Fibroblast of skin of right quadriceps (primary cell): ENCODE measurements at places on chromosomes 7 and 10.

DNA sequence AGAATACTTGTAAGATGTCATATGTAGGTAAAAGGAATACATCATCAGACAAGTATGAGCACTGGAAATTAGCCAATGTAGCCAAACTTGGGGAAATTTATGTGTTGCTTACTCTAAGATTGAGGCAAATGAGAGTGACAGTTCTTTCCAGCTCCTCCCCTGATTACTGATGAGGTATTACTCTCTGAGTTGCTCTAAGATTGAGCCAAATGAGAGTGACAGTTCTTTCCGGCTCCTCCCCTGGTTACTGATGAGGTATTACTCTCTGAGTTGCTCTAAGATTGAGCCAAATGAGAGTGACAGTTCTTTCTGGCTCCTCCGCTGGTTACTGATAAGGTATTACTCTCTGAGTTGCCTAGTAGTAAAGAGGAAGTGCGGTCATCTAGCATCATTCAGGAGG, 435.8 kb downstream of the NRG3 start:
- no peak for DNase-seq

GRCh38 chr7:84948634-84949033, 238.2 kb downstream of the SEMA3D start:
- peak; percentile 79 for DNase-seq

GRCh38 chr7:1397491-1398327, 61.6 kb downstream of the MICALL2 start:
- DNase-seq = peak; percentile 59

- DNase-seq = peak; percentile 41
Observed at GRCh38 chr7:108805808-108806397, 236.2 kb downstream of the DNAJB9 start.

DNA sequence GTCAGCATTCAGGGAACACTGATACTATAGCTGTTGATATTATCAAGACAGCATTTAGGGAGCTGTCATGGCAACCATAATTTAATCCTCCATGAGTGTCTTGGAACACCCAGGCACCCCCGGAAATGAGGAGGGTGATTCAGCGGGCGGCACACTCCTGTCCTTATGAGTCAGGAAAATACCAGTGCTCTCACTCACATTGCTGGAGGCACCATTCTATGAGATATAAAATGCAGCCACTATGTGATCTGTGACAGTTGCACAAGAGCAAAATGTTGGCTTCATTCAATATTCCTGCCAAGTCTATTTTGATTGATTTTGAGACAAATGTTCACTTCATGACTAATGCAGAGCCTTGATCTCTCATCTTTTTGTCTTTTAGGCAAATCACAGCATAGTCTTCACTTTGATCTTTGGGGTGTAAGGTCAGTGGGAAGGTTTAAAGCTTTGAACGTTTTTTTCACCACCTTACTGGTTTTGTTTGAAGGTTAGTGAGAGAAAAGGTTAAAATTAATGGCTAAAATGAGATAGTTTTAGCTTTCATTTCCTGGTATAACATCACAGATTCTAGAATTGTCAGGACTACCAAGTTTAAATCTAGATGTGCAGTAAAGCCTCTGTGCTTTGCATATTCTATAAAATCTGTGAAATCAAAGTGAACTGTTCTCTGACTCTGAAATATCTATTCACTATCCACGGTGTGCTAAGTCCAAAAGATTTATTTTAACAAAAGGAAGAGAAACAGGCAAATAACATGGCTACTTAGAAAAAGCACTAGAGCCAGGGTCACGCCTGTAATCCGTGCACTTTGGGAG, 12.4 kb upstream of the ARHGAP12 start:
- peak; percentile 97 for DNase-seq

DNA sequence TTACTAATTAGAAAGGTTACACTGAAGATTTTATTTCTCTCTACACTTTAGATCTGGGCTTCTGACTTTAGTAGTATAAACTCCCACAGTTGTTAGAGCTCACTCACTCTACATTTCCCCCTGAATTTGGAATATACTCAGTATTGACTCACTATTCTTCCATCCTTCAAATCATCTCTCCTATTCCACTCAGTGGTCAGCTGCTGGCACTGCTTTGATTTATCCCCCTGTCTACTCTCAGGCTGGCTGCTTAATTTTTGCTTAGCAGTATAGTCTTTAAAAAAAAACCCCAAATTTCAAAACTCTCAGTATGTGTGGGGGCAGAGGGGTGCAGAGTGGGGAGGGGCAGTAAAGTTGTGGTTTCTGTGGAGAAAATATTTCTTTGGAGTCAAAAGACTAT, 68.9 kb downstream of the CDK6 start:
- DNase-seq = peak; percentile 75

GRCh38 chr7:127017196-127017595, 235.5 kb downstream of the GRM8 start:
- no peak for DNase-seq

DNA sequence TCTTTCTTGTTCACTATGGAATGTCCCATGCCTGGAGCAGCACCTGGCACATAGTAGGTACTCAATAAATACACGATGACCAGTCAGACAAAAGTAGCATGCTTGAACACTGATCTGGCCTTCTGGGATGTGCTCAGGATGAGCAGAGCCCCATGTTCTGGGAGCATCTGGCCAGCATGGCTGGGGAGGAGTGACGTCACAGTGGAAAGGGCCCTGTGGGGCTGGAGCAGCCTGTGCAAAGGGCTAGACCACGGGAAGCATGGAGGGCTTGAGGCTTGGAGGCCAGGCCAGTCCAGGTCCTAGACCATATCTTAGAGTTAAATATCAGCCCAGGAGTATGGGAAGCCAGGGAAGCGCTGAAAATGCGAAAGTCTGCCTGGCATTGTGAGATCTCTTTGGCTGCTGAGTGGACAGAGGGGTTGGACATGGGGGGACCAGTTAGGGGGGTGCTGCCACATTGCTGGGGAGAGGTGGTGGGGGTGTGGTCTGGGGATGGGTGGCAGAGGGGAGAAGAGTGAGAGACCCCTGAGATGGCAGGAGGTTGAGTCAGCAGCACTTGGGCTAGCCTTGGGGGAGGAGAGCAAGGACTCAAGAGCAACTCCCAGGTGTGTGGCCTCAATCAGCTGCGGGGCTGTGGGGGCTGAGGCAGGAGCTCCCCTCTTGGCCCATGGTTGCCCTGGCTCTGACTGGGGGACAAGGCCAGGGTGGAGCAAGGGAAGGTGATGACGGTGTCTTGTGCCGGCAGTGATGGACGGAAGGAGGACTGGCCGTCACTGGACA, 34.9 kb downstream of the ZCCHC24 start:
- DNase-seq = no peak

DNA sequence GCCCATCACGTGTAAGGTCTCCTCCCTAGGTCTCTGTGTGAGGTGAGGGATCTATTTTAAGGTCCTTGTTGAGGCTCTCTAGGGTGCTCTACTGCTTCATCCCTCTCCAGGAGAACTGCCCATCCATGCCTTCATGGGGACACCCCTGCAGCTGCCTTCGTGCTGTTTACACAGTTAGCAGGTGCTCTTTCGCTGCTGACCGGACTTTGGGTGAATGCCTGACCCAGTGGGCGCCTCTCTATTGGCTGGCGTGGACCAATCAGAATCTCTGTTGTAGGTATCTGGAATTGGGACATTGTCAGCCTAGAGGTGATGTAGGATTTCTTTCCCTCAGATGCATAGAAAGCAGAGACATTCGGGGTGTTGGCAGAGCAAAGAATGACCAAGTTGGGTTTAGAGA, 38.7 kb upstream of the HMX3 start:
- DNase-seq = no peak

- no peak for DNase-seq
Observed at GRCh38 chr10:84270708-84271107, 25.9 kb downstream of the RGR start.

DNA sequence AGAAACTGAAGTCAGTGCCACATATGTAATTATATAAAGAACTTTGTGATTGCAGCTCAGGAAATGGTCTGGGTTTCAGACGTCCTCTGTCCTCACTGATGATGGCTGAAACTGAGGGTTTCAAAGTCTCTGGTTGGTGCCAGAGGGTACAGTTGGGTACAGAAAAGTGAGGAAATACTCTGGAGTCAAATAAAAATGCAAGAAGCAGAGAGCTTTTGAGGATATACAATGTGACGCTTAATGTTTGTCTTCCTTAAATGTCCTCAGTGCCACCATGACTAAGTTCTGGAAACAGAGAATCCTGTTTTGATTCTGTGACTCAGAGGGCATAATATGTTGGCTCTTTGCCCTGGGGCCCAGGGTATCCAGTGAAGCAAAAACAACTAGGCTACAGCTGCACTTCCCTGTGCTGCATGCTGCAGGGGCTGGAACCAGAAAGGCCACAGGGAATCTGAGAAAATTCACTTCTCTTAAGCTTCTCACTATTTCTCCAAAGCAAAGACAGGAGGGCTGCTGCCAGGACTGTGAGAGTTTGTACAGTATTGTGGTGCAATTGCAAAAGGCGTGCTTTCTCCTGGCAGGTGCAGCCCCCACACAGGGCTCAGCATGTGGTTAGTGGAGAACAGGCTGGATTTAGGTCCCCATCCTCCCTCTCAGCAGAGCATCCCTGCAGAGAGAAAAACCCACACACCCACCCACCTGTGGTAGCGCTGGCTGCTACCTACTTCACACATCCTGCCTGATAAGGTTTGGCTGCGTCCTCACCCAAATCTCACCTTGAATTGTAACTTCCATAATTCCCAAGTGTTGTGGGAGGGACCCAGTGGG, 169.5 kb upstream of the SVIL start:
- DNase-seq = peak; percentile 94

- peak; percentile 63 for DNase-seq
Observed at GRCh38 chr10:112314822-112315474, 31.7 kb downstream of the TECTB start.

DNA sequence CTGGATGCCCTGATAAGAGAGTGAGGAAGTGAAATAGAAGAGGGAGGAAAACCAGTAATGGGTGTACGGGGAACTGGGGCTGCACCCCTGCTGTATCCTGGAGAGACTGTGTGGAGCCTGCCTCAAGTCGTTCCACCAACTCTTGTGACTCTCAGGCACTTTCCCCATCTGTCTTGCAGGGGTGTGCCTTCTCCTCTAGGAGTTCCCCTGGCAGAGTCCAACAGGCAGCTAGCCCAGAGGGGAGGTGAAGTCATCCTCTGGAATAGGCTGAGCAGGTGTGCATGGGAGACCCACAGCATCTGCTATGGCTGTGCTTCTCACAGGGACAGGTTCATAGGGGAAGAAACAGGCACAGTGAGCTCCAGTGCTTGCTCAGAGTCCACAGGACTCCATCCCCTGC, 46.8 kb downstream of the WIPF3 start:
- DNase-seq = no peak

- no peak for DNase-seq
Observed at GRCh38 chr10:24414597-24414996, 205.7 kb downstream of the KIAA1217 start.

GRCh38 chr7:66331883-66332282, 126.7 kb downstream of the TPST1 start:
- DNase-seq = no peak

DNA sequence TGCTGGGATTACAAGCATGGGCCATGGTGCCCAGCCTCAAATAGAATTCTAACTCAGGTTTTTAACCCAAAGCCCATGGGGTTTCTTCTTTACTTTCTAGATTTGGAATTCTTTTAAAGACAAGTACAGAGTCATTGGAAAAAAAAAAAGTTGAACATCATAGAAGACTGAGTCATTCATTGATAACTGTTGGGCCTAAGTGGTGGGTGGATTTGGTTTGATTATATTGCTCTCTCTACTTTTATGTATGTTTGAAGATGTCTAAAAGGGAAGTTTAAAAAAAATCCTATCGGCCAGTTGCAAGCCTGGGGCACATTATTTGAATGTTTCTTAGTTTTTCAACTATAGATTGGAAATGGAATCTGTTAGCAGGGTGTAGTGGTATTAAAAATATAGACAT, 49.7 kb downstream of the INPP5F start:
- DNase-seq = no peak

DNA sequence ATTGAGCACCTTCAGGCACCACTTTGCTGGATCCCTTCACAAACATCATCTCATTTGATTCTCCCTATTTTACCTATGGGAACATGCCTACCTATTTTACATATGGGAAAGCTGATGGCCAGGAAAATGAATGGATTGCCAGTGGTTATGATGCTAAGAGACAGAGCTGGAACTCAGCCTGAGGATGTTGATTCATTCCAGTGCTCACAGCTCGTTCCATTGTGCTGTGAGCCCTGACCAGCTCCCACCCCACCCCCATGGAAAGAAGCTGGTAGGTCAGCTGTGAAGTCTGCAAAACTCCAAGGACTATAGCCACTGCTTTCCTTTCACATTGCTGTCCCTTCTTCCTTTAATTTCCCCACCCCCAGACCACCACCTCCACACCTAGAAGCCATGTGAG, 9.6 kb downstream of the UBTD1 start:
- peak; percentile 31 for DNase-seq

- peak; percentile 17 for DNase-seq
Observed at GRCh38 chr10:121734589-121735045, 136.4 kb upstream of the FGFR2 start.

DNA sequence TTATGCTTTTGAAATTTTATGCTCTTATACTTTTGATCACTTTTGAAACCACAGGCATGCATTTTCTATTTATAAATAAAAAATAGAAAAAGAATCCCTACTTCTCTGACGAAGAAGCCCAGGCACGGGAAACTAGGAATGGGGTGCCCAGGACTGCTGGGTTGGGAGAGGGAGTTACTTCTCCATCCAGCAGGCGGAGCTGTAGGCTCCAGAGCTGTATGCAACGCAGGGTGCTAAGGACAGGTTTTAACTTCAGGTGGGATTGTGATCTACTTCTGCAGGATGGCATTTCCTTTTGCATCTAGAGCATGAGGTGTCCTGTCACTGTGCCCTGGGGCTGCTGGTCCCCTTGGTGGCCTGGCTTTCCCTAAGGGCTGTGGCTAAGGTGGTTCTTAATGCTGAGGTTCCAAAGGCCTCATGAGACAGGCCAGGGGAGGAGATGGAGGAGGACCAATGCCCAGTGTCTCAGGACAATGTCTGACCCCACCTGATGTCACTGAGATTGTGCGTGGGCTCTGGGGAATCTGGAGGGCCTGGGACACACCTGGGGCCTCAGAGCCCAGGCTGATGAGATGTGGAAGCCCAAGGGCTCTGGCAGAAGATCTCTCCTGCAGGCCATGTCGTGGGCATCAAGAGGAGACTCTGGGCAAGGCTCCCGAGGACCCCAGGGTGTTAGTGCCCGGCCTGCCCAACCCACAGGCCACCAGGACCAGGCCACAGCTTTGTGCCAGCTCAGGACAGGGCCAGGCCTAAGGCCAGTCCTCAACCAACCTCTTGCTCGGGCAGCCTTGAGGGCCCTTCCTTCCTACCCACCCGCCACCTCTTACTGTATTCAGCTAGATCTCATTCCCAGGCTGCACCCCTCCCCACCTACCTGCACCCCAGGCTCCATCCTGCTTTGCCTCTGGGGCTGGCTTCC, 507 bp downstream of the CCDC201 start:
- no peak for DNase-seq

- peak; percentile 25 for DNase-seq
Observed at GRCh38 chr10:70672165-70673042, at the start of gene ADAMTS14. TSS of gene ADAMTS14 (plus strand) at chr10:70672506. CDS start at chr10:70672803, 297 bp downstream.

DNA sequence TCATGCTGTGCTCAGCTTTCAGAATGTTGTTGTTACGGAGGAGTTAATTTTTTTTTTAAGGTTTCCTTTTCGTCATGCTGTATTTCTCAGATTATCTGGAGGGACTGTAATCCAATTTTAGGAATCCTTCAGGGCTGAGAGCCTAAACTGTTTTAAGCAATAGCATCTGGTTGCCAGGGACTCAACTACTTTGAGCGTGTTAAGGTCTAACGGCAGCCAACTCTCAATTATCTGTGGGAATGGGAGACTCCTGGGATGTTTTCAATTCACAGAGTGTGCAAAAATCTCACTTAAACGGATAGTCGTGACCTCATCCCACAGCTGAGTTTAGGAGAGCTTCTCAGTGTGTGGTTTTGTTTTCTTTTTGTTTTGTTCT, 291.7 kb downstream of the AUTS2 start:
- DNase-seq = no peak

GRCh38 chr7:5665094-5666025, 116.1 kb downstream of the RNF216 start:
- DNase-seq = peak; percentile 78
